ENCODE measurements at places on chromosomes 5 and 9.
A peak's percentile ranks its signal among the peaks of the same experiment; 100 is the strongest.

DNA sequence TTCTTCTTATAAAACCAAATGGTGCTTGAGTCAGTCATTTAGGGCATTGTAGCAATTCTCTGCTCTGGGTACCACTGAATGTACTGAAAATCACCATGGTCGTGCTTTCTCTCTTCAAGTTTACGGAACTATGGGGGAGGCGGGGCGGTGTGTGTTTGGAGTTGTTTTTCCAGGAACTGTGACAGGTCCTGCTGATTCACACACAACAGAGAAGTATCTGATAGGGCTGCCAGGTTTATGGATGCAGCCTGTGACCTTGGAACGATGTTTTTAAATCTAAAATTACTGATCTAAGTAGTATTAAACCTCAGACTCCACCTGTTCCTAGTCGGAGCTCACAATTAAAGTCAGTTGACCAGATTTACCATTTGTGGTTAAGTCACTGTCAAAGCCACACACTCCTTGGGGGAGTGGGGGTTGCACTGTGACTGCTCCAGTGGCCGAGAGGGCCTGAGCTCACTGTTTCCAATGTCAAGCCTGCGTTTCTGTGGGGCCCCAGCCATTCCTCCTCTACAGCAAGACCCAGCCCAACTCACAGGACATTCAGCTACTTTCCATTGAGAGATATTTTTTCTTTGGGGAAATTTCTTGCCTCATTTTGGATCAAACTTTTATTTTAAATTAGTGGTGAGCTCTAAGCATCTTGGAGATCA is 44.4 kb downstream of the GADD45G start:
- no peak for DNase-seq

GRCh38 chr5:115557667-115558387 is 13.3 kb upstream of the FEM1C start:
- DNase-seq = no peak

- peak; percentile 38 for DNase-seq
These were observed 246.0 kb upstream of the NUDT12 start for GRCh38 chr5:103808464-103809106.

DNA sequence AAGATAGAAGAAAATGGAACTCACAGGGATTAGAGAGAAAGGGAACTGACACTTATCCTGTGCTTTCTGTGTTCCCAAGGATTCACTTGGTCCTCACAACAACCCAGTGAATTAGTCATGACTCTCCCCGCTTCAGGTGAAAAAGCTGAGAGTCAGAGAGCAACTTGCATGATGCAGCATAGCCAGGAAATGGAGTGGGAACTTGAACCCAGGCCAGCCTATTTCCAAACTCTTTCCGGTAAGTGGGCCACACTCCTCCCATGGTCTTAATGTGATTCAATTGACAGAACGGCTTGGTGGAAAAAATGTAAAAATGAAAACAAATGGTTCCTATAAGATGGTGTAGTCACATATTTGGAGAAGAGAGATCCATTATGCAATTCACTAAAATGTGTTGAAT is 45.9 kb upstream of the CEMIP2 start:
- no peak for DNase-seq

DNA sequence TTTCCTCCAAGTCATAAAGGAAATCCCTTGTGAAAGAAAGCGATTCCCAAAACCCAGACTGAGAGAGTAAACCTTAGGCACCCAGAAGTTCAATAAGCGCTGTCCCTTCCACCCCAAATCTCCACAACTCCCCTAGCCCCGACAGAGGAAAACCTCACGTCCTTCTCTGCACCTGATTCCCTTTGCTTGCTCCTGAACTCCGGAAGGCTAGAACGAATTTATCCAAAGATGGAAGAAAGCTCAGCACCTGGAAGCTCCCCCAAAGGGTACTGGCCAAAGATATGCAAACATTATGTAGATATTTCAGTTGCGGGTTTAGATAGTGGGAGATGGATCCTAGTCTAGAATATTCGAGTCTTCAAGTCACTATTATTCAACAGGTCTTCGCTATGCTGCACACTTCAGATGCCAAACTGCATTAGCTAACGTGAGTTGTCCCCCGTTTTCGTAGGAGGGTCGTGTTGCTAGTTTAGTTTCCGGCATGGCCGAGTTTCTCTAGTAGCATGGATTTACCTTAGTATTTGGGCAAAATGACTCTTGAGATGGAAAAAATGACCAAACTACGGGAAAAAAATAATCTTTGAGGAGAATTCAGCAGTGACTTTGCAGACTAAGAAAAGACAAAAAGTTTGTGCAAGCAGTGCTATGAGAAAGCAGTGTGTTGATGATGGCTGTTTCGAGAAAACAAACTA is 27.7 kb downstream of the NR2F1 start:
- DNase-seq = no peak

DNA sequence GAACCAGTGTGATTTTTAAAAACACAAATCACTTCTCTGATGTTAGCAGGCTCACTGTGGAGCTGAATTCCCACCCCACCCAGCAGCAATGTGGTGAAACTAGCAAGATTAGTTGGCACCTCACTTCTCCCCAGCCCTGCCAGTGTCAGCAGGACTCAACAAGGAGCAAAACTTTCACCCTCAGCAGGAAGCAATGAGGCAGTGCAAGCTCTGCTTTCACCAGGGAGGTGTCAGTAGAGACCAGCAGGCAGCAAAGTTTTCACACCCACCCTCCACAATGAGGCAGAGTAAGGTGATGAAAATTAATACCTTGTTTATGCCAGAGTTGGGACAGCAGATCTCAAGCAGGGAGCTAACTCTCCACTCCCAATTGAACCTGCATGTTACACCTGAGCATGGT is 565.0 kb downstream of the CETN3 start:
- no peak for DNase-seq
